ENCODE measurements at places on chromosomes 1 and 21. TPM values are rescaled to one million over a fixed set of nuclear protein-coding genes. Genes with fewer than 3 reads are reported as not detected.

Gene MARK1
- 14.6 TPM for total RNA-seq

Gene OR2T35
- total RNA-seq, result not detected

Gene CDK18
- 26.4 TPM for total RNA-seq

Gene OR2T2
- total RNA-seq, result not detected

Gene TRIM58
- 1.6 TPM for total RNA-seq

Gene CXADR
- total RNA-seq, result 32.6 TPM

Gene LRRC7
- total RNA-seq, result 2.4 TPM

Gene NCF2
- total RNA-seq, result not detected

- H3K27me3 ChIP-seq, result no peaks in the 10 kb centered on the region
- H3K27ac ChIP-seq, result no peak overlapping the region
- DNase-seq, result no peak
- no peak overlapping the region for H3K4me3 ChIP-seq
- H3K4me1 ChIP-seq, result no peaks in the 10 kb centered on the region
These were observed 55.7 kb downstream of the WDR3 start for GRCh38 chr1:117985239-117985638.

- H3K4me1 ChIP-seq, result no peaks in the 10 kb centered on the region
- peaks cover 3% of the 10 kb centered on the region for H3K27me3 ChIP-seq
- no peaks in the 10 kb centered on the region for H3K36me3 ChIP-seq
- no peak overlapping the region for H3K4me3 ChIP-seq
These were observed 113.1 kb downstream of the DNM3 start for GRCh38 chr1:171954361-171954760.

DNA sequence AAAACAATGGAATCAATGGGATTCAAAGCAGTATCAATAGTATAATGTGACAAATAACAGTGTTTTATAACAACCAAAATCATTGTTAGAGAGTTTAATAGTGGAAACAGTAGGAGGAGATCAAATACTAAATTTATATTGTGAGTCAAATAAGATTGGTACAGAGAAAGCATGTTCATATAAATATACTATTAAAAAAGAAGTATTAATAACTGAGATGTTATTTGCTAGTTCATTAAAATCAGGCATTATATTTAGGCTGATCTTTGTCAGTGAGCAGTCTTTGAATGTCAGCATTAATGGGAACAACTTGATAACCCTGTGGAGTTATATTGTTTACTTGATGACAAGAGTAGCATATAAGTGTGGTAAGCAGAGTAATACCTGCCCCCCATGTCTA lies 30.6 kb downstream of the PRKAA2 start:
- peaks cover 10% of the 10 kb centered on the region for H3K36me3 ChIP-seq
- H3K27me3 ChIP-seq, result no peaks in the 10 kb centered on the region

GRCh38 chr1:19597496-19598309 lies 46.4 kb upstream of the NBL1 start:
- peak overlapping the region; percentile 65 for H3K27ac ChIP-seq
- H3K36me3 ChIP-seq, result peaks cover 2% of the 10 kb centered on the region
- DNase-seq, result no peak
- peaks cover 32% of the 10 kb centered on the region for H3K4me1 ChIP-seq
- H3K27me3 ChIP-seq, result peaks cover 10% of the 10 kb centered on the region

DNA sequence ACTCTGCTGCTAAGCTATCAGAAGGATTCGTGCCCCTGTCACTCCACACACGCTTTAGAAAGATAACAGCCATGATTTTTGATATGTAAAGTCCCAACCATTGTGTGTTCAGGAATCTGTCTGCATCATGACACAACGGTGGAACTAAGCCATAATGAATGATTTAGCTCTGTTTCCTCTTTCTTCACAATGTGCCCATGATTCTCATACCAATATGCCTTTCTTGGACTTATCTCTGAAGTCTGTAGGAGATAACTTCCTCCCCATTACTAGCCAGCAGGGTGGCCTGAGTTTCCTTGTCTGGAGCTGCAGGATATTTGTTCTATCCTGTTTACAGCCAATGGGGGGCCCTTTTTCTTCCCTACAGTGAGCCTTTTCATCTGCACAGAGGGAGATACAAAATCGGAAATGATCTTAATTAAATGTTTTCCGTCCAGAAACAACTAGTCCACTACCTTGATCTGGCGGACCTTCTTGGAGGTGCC lies 511.7 kb downstream of the USP25 start:
- H3K36me3 ChIP-seq, result peaks cover 9% of the 10 kb centered on the region
- peaks cover 9% of the 10 kb centered on the region for H3K4me1 ChIP-seq
- H3K4me3 ChIP-seq, result no peak overlapping the region
- H3K27me3 ChIP-seq, result no peaks in the 10 kb centered on the region
- DNase-seq, result no peak
- peak overlapping the region; percentile 15 for H3K27ac ChIP-seq

DNA sequence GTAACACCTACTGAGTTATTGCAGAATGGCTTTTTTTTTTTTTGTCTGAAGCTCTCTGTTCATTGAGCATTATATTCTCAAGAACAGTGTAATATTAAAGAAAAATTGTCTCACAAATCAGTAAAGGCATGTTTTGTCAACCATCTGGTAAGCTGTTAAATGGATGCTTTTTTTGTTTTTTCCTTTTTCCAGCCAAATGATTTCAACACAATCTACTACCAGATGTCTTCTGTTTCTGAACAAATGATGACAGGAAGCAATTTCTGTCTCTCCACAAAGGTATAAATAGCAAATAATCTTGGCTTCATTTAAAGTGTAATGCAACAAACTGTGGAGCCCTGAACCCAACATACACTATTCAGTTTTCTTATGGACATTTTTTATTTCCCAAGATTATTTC lies 78.6 kb upstream of the RGS2 start:
- no peak overlapping the region for H3K27ac ChIP-seq
- H3K27me3 ChIP-seq, result no peaks in the 10 kb centered on the region
- no peaks in the 10 kb centered on the region for H3K36me3 ChIP-seq
- no peak for DNase-seq

- no peaks in the 10 kb centered on the region for H3K27me3 ChIP-seq
- peaks cover 3% of the 10 kb centered on the region for H3K36me3 ChIP-seq
- H3K27ac ChIP-seq, result peak overlapping the region; percentile 74
- peaks cover 22% of the 10 kb centered on the region for H3K4me1 ChIP-seq
These were observed 49.5 kb downstream of the OLFML2B start for GRCh38 chr1:161973924-161974845.

- peak overlapping the region; percentile 67 for H3K4me3 ChIP-seq
- H3K27ac ChIP-seq, result no peak overlapping the region
- H3K27me3 ChIP-seq, result peaks cover 68% of the 10 kb centered on the region
- no peaks in the 10 kb centered on the region for H3K4me1 ChIP-seq
These were observed 7.6 kb downstream of the CNR2 start for GRCh38 chr1:23905461-23906025.

- H3K27me3 ChIP-seq, result no peaks in the 10 kb centered on the region
- peaks cover 13% of the 10 kb centered on the region for H3K36me3 ChIP-seq
- H3K4me3 ChIP-seq, result no peak overlapping the region
- H3K27ac ChIP-seq, result peak overlapping the region; percentile 58
These were observed 59.2 kb downstream of the TIAM1 start for GRCh38 chr21:31284797-31285397.

DNA sequence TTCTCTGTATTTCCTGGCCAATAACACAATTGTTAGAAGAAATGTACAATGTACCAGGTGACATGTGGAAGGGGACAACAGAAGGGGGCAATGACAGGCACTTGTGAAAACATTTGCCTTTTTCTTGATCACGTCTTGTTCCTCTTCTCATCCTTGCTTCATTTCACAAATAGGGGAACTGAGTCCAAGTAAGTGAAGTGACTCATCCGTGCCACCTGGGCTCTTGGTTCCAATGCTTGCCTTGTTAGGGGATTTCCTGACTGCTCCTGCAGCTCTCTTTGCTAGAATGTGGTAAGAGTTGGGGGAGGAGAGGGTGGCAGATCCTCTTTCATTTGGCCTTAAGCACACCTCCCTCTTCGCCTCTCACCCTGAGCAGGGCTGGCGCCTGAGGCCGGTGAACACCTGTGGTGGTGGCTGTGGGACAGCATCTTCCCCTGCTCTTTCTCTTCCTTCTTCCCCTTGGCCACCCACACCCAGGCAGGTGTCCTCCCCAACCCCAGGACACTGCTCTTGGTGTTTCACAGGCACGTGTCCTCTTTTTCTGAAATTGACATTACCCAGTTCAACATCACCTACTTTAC lies 2.2 kb upstream of the RHEX start:
- H3K36me3 ChIP-seq, result no peaks in the 10 kb centered on the region
- H3K27ac ChIP-seq, result no peak overlapping the region
- H3K4me3 ChIP-seq, result no peak overlapping the region
- H3K27me3 ChIP-seq, result no peaks in the 10 kb centered on the region
- peaks cover 16% of the 10 kb centered on the region for H3K4me1 ChIP-seq

GRCh38 chr1:75461808-75462325 lies 149.0 kb downstream of the SLC44A5 start:
- peaks cover 16% of the 10 kb centered on the region for H3K36me3 ChIP-seq
- no peak overlapping the region for H3K4me3 ChIP-seq
- no peaks in the 10 kb centered on the region for H3K4me1 ChIP-seq
- H3K27ac ChIP-seq, result no peak overlapping the region

- no peak overlapping the region for H3K4me3 ChIP-seq
- no peaks in the 10 kb centered on the region for H3K27me3 ChIP-seq
- no peak overlapping the region for H3K27ac ChIP-seq
- peaks cover 7% of the 10 kb centered on the region for H3K36me3 ChIP-seq
- no peak for DNase-seq
These were observed 14.6 kb downstream of the EFCAB7 start for GRCh38 chr1:63537940-63538339.

DNA sequence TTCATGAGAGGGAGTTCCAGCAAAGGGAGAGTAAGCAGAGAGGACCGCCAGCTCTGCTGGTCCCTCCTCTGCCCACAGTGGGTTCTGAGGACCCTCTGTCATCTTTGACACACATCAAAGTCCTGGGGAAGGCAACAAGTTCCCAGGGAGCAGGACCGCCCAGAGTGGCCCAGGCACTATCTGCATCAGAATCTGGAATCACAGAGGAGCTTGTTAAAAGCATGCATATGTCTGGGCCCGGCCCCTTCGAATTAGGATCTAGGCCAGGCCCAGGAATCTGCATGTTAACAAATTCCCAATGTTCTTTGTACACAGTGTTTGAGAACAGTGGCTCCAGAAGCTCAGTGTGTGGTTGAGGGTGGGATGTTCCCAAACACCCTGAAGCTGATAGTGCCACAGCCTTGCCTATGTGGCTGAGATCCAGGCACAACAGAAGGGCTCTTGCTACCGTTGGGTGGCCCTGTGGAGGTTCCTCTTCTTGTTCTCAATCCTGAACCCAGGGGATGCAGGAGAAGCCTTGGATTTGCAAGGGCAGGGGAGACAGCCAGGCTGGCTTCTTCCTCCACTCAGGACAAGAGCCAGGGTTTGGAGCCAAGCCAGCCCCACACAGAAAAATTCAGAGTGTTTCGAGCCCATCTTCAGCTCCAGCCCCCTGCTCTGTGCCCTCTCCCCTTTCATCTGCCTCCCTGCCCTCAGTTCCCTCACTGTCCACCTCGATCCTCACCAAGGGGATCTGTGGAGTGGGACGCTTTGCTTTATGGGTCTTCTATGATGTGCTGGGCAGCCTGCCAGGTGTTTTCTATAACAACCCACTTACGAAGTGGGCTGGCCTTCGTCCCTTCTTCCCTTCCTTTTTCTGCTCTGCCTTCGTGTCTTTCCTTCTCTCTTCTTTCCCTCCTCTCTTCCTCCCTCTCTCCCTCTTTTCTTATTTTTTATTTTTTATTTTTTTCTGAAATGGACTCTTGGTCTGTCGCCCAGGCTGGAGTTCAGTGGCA lies 129.0 kb upstream of the TMPRSS2 start:
- H3K27me3 ChIP-seq, result peaks cover 3% of the 10 kb centered on the region
- H3K27ac ChIP-seq, result no peak overlapping the region
- DNase-seq, result no peak
- peaks cover 13% of the 10 kb centered on the region for H3K4me1 ChIP-seq
- H3K36me3 ChIP-seq, result peaks cover 5% of the 10 kb centered on the region

GRCh38 chr1:171245458-171246064 lies 2.7 kb upstream of the FMO1 start:
- peaks cover 26% of the 10 kb centered on the region for H3K27me3 ChIP-seq
- DNase-seq, result no peak
- H3K4me3 ChIP-seq, result no peak overlapping the region
- no peaks in the 10 kb centered on the region for H3K4me1 ChIP-seq

DNA sequence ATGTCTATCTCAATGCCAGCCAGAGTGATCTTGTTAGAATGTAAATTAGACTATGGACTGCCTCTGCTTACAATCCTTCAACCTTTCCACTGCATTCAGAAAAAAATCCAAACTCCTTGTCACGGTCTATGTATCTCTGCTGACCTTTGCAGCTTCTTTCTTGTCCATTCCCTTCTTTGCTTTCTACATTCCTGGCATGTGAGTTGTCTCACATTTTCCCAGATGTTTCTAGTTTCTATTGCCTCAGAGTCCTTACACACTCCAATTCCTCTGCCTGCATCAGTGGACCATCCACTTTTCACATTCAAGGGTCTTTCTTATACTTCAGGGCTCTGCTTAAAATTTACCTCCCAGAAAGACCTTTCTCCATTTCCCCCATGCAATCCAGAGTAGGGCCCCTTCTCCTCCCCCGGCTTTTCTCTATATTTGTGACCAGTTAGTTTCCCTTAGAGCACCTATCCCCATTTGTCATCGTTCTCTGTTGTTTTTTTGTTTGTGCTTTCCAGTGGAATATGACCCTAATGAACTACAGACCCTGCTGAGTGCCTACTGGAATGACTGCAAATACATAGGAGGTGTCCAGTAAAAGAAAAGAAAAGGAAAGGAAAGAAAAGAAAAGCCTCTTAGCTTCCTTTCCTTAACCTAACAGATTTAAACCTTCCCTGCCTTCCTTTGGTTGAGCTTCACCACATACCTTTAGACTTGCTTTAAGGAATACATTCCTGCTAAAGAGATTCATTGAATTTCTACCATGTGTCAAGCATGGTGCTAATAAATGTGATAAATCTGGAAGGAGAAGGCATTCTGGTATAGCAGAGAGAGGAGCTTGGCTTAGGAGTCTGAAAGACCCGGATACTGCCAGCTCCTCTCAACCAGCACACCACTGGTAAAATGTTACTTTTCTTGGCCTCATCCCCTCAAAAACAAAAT lies 102.0 kb downstream of the DIRAS3 start:
- H3K36me3 ChIP-seq, result no peaks in the 10 kb centered on the region
- peaks cover 12% of the 10 kb centered on the region for H3K4me1 ChIP-seq
- no peak overlapping the region for H3K27ac ChIP-seq
- H3K27me3 ChIP-seq, result no peaks in the 10 kb centered on the region

GRCh38 chr21:41246808-41247207 lies 69.8 kb upstream of the FAM3B start:
- H3K27me3 ChIP-seq, result no peaks in the 10 kb centered on the region
- DNase-seq, result no peak
- peaks cover 9% of the 10 kb centered on the region for H3K36me3 ChIP-seq
- H3K4me3 ChIP-seq, result no peak overlapping the region
- no peak overlapping the region for H3K27ac ChIP-seq

- no peak for DNase-seq
- H3K27me3 ChIP-seq, result no peaks in the 10 kb centered on the region
- H3K27ac ChIP-seq, result no peak overlapping the region
- no peaks in the 10 kb centered on the region for H3K36me3 ChIP-seq
- H3K4me3 ChIP-seq, result no peak overlapping the region
These were observed 1148.1 kb upstream of the NCAM2 start for GRCh38 chr21:19850157-19850556.

DNA sequence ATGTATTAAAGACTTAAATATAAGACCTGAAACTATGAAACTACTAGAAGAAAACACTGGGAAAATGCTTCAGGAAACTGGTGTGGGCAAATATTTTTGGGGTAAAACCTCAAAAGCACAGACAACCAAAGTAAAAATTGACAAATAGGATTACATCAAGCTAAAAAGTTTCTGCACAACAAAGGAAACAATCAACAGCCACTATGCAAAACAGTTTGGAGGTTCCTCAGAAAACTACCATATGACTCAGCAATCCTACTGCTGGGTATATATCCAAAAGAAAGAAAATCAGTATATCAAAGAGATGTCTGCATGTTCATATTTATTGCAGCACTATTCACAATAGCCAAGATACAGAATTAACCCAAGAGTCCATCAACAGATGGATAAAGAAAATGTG lies 17.1 kb downstream of the TSHB start:
- H3K4me1 ChIP-seq, result no peaks in the 10 kb centered on the region
- no peak overlapping the region for H3K27ac ChIP-seq
- DNase-seq, result no peak
- H3K27me3 ChIP-seq, result no peaks in the 10 kb centered on the region
